ENCODE measurements at places on chromosomes 4 and X. TPM values are rescaled to one million over a fixed set of nuclear protein-coding genes. Genes with fewer than 3 reads are reported as not detected.

The REPS2 gene
- polyA plus RNA-seq: 20.7 TPM

The SUPT20HL2 gene
- not detected for polyA plus RNA-seq

The NDP gene
- 2.1 TPM for polyA plus RNA-seq

The NOX1 gene
- 1.4 TPM for polyA plus RNA-seq

The CDKL5 gene
- polyA plus RNA-seq: 17.0 TPM

The GPM6B gene
- polyA plus RNA-seq: 21.8 TPM

The NEIL3 gene
- 7.7 TPM for polyA plus RNA-seq

The OCRL gene
- 31.7 TPM for polyA plus RNA-seq

The PAGE2 gene
- not detected for polyA plus RNA-seq

The KCNIP4 gene
- polyA plus RNA-seq: 15.3 TPM

The TREX2 gene
- 0.53 TPM for polyA plus RNA-seq

The HPGD gene
- polyA plus RNA-seq: 28.4 TPM

The PCDH11X gene
- 0.23 TPM for polyA plus RNA-seq

The MAGEA8 gene
- 0.24 TPM for polyA plus RNA-seq

The ANXA3 gene
- polyA plus RNA-seq: 43.5 TPM

The RPL39 gene
- polyA plus RNA-seq: 2,057 TPM

The TLR1 gene
- 5.3 TPM for polyA plus RNA-seq

The TMEM154 gene
- polyA plus RNA-seq: 1.1 TPM

The HGFAC gene
- 3.2 TPM for polyA plus RNA-seq

The POU3F4 gene
- polyA plus RNA-seq: 0.10 TPM

The SSX2 gene
- not detected for polyA plus RNA-seq

The CT55 gene
- polyA plus RNA-seq: 0.46 TPM

The KCNE5 gene
- polyA plus RNA-seq: 2.8 TPM

The MXRA5 gene
- 10.0 TPM for polyA plus RNA-seq

The HSFX2 gene
- 0.78 TPM for polyA plus RNA-seq

The KIT gene
- 8.7 TPM for polyA plus RNA-seq

The CXorf49 gene
- not detected for polyA plus RNA-seq

The GUCY1A1 gene
- 65.4 TPM for polyA plus RNA-seq

The FAM47A gene
- not detected for polyA plus RNA-seq

The MAOA gene
- 20.9 TPM for polyA plus RNA-seq

The ITM2A gene
- polyA plus RNA-seq: 76.1 TPM

The PCDH19 gene
- 4.6 TPM for polyA plus RNA-seq

The PIN4 gene
- polyA plus RNA-seq: 31.0 TPM

Measured in left renal pelvis (tissue), 4 donors.